MG63 (cell line): ENCODE measurements at places on chromosomes 6 and 20. TPM values are rescaled to one million over a fixed set of nuclear protein-coding genes. Genes with fewer than 3 reads are reported as not detected.

The OPRL1 gene
- total RNA-seq: 1.2 and 3.9 TPM in 2 replicates

GRCh38 chr6:89952686-89953085, 58.4 kb downstream of the GJA10 start:
- DNase-seq: no peak

DNA sequence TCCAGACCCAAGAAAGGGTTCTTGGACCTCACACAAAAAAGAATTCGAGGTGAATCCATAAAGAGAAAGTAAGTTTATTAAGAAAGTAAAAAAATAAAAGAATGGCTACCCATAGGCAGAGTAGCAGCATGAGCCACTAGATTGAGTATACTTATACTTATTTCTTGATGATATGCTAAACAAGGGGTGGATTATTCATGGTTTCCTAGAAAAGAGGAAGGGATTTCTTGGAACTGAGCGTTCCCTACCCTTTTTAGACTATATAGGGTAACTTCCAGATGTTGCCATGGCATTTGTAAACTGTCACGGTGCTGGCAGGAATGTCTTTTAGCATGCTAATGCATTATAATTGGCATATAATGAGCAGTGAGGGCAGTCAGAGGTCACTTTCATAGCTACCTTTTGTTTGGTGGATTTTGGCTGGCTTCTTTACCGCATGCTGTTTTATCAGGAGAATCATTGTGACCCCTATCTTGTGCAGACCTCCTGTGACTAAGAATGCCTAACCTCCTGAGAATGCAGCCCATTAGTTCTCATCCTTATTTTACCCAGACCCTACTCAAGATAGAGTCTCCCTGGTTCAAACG, 44.3 kb downstream of the TENT5A start:
- no peak for DNase-seq

The CDH26 gene
- not detected in 2 replicates for total RNA-seq

The KCNK16 gene
- not detected in 2 replicates for total RNA-seq

The HUS1B gene
- 0.22 TPM in 1 of 2 replicates, not detected in the other for total RNA-seq

The SYCP2L gene
- total RNA-seq: 0.99 and 2.9 TPM in 2 replicates

DNA sequence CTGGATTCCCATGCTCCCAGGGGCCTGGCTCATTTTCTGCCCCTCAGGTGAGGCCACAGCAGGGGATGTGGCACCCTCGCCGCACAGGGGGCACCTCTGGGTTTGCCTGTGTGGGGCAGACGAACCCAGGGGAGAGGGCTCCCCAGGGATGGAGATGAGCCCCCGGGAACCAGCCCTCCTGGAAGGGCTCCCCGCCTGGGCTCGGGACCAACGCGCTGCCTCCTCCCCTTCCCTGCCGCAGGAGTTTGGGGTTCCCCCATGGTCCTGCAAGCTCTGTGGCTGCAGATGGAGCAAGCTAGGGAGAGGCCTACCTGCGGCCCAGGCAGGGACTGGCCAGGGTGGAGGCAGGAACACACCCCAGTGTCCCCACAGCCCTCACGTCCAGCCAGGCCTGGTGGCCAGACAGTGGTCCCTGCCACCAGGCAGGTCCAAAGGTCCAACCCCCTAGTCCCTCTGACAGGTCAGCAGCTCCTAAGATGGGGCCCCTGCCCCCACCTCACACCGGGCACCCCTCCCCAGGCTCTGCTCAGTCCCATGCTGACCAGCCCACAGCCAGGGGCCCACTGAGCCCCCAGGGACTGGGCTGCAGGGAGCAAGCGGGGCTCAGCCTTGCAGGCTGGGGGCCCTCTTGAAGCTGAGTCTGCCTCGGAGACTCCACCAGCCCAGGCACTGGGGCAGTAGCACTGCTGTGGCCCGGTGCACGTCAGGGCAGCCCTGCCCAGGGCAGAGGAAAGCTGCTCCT, 13.7 kb downstream of the LAMA5 start:
- no peak for DNase-seq

- DNase-seq: no peak
These were observed 25.2 kb downstream of the PYGB start for GRCh38 chr20:25273046-25273445.
